ENCODE measurements at places on chromosomes 2 and 18.

DNA sequence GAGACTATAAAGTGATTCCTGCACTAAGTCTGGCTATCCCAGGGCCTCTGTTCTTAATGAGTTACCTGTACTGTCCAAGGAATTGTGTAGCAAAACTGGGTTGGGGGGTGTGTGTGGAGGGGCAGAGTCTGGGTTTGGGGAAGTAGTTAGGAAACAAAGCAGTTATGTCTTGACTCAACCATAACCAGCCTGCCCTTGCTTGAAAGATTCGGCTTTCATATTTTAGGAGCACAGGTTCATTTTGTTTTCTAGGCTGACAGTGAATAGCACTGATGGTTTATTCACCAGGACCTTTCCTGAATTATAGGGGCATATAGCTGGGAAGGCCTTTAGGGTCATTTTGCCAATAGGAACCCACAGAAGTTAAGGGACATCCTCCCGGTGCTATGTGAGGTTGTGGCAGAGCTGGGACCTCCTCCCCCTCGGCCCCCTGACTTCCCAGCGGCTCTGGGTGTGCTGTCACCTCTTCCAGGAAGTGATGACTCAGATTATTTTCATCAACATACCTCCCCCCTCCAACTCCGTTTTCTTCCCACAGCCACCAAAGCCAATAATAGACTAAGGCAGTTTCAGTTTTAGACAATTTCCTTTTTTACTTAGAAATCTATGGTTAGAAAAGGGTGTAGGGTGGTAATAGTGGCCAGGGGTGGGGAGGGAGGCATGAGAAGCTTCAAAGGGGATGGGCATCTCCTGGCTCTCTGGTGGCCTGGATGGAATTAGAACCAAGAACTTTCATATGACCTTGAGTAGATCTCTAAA lies 44.8 kb downstream of the SETBP1 start:
- peak; percentile 30 for DNase-seq

- no peak for DNase-seq
Measured at GRCh38 chr2:84965192-84965516, 5.8 kb upstream of the KCMF1 start.

GRCh38 chr2:223465793-223466192 lies 136.4 kb downstream of the SCG2 start:
- DNase-seq, result no peak

GRCh38 chr2:172102391-172103359 lies at the start of gene DLX2:
Gene DLX2, minus strand, starts transcription at chr2:172102900. Its CDS starts 362 bp downstream, at chr2:172102538.
- peak; percentile 42 for DNase-seq

DNA sequence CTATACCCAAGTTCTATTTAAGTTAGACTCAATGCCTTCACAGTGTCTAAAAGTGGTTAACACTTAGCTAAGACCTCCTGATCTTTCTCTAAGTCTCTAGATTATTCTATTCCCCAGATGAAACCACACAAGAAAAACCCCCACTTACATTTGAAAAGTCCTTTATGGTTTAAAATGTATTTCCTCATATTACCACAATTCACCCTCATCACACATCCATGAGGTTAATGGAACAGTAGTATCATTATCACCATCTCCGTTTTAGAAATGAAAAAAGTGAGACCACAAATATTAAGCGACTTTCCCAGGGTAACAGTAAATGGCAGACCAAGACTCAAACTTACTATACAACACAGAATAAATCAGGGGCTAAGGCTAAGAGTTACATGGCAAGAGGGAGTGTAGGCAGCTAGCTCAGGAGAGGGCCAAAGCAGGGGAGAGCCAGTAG lies 28.6 kb downstream of the EPG5 start:
- no peak for DNase-seq
